ENCODE measurements at places on chromosomes 16 and 17.

GRCh38 chr17:77836557-77837041 lies 121.9 kb upstream of the TNRC6C start:
- no peak for DNase-seq

DNA sequence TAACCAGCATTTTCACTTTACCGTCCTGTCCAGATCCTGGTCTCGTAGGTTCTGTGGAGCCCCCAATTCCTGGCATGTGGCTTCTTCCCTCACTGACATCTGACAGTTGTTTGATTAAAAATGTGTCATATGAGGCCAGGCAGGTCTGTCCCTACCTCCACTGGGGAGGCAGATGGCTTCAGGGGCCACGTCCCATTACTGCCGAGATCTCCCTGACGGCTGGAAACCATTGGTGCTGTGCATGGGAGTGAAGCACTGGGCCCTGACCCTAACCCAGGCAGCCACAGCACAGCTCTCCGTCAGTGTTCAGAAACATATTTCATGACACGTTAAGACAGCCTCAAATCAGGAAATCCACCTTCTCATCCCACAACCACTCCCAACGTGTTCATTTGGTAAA lies 77.5 kb downstream of the GNAO1 start:
- no peak for DNase-seq

DNA sequence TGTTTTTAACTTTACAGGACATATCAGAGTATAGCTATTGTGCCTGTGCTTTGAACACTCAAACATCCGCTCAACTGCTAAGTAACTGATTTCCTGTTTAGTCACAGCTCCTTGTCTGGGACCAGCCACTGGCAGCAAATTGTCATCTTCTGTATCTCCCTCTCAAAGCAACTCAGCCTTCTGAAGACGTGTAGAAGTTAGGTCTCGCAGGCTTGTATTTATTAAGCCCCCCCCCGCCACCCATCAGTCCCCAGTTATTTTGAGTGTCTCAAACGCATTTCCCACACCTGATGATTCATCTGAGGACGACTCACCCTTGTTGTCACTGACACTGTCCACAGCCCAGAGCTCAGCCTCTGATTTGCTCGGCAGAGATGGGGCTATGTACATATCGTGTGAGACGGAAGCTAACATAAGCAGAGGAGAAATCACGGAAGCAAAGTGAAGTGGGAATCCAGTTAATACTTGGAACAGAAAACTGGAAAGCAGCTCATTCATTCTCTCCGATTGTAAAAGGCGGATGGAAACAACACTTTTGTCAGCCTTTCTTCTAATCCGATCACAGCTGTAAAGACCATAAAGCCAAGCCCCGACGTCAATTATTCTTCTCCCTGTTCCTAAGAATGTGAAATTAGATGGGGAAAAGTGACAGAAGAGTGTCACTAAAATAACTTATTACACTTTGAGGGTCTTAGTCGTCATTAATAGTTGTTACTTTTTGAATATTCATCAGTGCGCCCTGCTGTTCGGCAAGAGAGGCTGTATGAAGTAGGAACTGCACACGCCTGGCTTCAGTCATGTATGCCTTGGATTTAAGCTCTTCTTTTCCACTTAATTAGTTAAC lies 64.2 kb downstream of the PITPNC1 start:
- DNase-seq = peak; percentile 50

- DNase-seq = no peak
Measured at GRCh38 chr16:4392382-4393239, 21.0 kb downstream of the VASN start.

- DNase-seq = no peak
Measured at GRCh38 chr17:57603546-57603945, 141.6 kb downstream of the CCDC182 start.

- no peak for DNase-seq
Measured at GRCh38 chr17:78729641-78730040, 52.4 kb downstream of the CYTH1 start.

- no peak for DNase-seq
Measured at GRCh38 chr16:46828292-46828691, 2.7 kb downstream of the C16orf87 start.

- no peak for DNase-seq
Measured at GRCh38 chr16:28863929-28864793, 518 bp downstream of the SH2B1 start.

GRCh38 chr16:63461248-63461841 lies 1425.1 kb upstream of the CDH8 start:
- DNase-seq = no peak

GRCh38 chr17:63041722-63042121 lies 75.7 kb downstream of the TANC2 start:
- DNase-seq = no peak

GRCh38 chr17:58666858-58667267 lies 25.0 kb downstream of the TEX14 start:
- peak; percentile 9 for DNase-seq

GRCh38 chr16:1950047-1950446 lies 4.4 kb downstream of the RPL3L start:
- no peak for DNase-seq

GRCh38 chr17:4583206-4583605 lies 1.1 kb upstream of the SMTNL2 start:
- DNase-seq = no peak

DNA sequence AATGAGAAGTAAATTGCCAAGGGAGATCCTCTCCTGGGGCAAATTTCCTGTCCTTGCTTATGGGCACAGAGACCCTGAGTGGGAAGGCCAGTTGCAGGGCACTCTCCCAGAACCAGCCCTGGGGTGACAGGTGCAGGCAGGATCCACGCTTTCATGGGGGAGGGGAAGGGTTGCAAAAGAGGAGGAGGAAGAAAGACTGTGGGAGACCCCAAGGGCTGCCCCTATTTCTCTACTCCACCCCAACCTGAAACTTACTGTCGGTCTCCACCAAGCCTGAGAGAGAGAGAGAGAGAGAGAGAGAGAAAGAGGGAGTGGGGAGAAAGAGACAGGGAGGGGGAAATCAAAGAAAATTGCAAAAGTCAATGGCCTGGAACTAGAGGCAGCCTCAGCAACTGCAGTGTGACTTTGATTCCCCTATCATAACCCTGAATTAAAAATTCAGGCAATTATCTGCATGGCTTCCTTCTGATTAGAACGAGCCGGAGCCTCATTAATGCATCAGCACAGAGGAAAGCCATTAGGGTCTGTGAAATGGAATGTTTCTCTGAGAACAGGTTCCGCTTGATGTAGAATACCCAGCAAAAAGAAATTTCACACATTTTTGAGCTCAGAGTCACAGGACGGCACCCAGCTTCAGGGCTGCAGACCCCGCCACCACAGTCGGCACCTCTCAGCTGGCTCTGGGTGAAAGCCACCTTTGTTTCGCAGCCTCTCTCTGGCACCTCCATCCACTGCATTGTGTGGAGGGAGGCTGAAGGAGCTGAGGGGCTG lies 45.1 kb upstream of the HNF1B start:
- no peak for DNase-seq

- DNase-seq = no peak
Measured at GRCh38 chr17:36629970-36630502, 28.7 kb downstream of the MRM1 start.

GRCh38 chr16:57303021-57303909 lies 18.8 kb upstream of the PLLP start:
- no peak for DNase-seq

GRCh38 chr17:18248300-18248731 lies 10.2 kb downstream of the FLII start:
- peak; percentile 47 for DNase-seq

DNA sequence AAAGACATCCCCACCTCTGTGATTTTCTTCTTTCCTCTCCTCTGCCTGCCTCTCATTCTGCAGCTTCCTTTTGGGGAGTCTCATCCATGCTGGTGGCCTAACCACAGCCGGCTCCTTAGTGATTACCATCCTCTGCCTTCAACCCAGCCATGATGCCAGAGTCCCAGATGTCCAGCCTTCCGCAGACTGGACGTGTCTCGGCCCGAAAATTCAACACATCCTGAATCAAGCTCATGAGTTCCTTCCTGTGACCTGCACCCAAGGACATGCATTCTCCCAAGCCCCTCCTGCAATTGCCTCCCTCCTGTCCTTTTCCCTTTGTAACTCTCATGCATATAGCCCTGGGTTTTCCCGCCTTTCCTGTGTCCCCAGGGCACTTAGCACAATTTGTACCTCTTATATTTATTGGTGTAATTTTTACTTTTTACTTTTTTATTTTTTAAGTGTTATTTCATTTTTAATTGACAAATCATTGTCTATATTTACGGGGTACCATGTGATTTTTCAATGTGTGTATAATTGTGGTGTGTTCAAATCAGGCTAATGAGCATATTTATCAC lies 1.2 kb upstream of the SLC13A5 start:
- DNase-seq = no peak

- DNase-seq = no peak
Measured at GRCh38 chr16:23409522-23409921, 43.5 kb downstream of the COG7 start.

DNA sequence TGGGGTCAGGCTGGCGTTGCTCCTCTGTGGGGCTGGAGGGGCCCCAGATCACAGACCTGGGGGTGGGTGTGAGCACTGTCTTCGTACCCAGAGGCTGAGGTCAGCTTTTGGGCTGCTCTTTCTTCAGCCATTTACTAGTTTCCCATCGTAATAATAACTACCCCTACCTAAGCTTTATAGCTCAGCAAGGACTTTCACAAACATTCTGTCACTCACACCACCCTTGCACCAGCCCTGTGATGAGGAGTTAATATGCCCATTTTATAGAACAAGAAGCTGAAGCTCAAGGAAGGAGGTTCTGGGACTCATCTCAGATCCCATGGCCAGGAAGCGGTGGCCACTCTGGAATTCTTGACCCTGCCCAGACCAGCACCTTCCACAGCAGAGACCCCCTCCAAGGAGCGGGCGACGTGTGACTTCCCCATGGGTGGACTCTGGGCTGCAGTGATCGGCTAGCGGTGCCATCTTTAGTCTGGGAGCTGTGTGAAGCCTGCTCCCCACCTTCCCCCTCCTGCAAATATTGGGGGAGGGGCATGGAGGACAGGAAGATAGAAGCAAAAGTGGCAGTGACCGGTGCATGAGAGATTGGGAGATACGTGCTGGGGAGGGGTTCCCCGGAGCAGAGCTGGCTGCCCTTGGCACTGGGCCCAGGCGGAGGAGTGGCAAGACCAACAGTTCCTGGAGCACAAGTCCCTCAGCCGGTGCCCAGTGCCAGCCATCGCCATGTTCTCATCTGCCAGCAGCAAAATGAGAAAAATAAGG lies 81.8 kb upstream of the TOB1 start:
- no peak for DNase-seq

GRCh38 chr17:13352747-13353415 lies 248.8 kb downstream of the HS3ST3A1 start:
- DNase-seq = no peak

- no peak for DNase-seq
Measured at GRCh38 chr17:38511150-38512108, 83.2 kb downstream of the ARHGAP23 start.

GRCh38 chr17:18314059-18314730 lies 599 bp downstream of the TOP3A start:
- DNase-seq = no peak

GRCh38 chr16:48918520-48919258 lies 308.7 kb upstream of the N4BP1 start:
- DNase-seq = no peak

GRCh38 chr16:62283-62967 lies 8.8 kb downstream of the SNRNP25 start:
- DNase-seq = no peak

DNA sequence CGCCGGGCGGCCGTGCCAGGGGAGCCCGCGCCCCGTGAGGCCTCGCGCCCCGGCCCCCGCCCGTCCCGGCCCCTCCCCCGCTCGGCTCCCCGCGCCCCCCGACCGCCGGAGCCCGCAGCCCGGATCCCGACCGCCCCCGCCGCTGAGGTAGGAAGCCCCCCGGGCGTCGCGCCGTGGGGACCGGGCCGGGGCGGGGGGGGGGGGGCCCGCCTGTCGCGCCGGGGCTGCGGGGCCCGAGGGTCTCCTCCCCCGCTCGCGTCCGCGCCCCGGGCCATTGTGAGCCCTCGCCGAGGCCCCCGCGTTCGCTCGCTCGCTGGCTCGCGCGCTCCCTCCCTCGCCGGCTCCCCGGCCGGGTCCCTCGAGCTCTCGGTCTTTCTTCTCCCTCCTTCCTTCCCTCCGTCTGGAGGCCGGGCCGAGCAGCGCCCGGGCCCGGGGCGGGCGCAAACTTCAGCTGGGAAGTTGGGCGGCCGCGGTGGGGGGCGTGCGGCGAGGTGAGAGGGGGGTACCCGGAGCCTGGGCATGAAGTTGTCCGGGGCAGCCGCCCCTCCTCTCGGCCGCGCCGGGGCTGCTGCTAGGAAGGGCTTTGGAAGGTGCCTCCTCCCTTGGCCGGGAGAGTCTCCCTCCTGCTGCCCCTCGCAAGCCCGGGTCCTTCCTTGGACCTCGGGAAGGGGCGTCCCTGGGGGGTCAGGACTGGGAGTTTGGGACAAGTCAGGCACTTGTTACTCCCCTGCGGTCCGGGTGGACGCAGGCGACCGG lies 419 bp downstream of the GLIS2 start:
- no peak for DNase-seq

- DNase-seq = no peak
Measured at GRCh38 chr17:49570540-49571242, 5.0 kb upstream of the NXPH3 start.

DNA sequence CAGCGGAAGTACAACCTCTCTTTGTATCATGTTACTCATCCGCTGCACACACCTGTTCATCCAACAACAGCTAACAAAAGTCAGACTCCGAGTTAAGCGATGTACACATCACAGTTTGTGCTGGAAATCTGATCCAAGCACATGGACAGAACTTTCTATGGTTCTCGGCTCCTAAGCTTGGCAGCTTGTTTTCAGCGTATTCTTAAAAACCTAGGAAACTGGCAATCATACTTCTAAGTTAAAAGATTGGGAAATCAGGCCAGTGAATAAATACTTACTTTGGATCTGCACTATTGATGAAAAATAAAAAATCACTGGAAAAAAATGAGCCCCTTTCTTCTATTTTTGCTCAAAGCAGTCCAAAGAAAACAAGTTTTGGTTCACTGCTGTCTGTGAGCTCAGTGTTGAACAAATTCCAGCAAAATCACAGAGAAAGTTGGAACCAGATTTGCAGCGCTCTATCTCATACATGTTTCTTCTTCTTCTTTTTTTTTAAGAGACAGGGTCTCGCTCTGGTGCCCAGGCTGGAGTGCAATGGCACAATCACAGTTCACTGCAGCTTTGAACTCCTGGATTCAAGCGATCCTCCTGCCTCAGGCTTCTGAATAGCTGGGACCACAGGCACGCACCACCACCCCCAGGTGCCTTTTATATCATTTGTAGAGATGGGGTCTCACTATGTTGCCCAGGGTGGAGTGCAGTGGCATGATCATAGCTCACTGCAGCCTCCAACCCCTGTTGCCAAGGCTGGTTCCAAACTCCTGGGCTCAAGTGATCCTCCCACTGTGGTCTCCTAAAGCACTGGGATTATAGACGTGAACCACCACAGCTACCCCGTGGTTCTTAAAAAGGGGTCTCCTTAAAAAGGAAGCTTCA lies 71.6 kb upstream of the CREBBP start:
- DNase-seq = no peak

DNA sequence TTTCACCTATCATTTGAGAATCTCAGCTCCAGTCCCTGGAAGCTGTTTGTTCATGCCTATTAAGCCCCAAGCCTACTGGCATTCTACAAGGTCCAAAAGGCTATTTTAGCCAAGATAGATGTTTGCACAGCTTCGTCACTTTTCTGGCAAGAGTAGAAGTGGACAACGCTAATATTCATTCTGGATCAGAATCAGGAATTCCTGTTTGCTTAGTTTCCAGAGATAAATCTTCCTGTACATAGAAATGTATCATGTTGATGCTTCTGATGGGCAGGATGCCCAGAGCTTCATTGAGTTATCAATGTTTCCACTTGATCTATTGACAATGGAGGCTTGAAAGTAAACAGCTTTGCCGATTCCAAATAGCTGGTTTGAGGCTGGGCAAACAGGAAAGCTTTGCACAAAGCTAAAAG lies 260.7 kb upstream of the CA10 start:
- DNase-seq = no peak

- DNase-seq = no peak
Measured at GRCh38 chr17:10305398-10305797, 67.4 kb downstream of the MYH13 start.
